ENCODE measurements at places on chromosomes 11 and 22.

- DNase-seq: peak; percentile 28
Measured at GRCh38 chr11:128725630-128726319, 31.9 kb downstream of the FLI1 start.

GRCh38 chr11:32817852-32818183 lies 11.9 kb upstream of the PRRG4 start:
- DNase-seq: no peak

GRCh38 chr11:128471138-128471661 lies 116.2 kb downstream of the ETS1 start:
- DNase-seq: no peak

DNA sequence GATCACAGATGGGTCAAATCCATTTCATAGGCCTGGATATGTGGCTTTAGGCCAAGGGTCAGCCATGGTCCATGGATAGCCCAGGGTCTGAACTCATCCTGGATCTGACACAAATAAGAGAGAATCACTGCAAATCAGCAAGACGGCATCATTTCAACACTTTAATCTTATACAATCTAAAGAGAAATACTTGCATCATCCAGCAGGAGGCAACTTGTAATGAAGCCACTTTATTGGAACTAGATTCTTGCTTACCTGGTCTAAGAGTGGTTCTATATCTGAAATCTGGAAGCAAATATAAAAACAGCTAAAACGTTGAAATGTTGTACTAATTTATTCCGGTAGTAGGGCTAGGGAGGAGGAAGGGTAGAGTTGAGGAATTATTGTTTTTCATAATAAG lies 870.1 kb downstream of the JRKL start:
- no peak for DNase-seq

DNA sequence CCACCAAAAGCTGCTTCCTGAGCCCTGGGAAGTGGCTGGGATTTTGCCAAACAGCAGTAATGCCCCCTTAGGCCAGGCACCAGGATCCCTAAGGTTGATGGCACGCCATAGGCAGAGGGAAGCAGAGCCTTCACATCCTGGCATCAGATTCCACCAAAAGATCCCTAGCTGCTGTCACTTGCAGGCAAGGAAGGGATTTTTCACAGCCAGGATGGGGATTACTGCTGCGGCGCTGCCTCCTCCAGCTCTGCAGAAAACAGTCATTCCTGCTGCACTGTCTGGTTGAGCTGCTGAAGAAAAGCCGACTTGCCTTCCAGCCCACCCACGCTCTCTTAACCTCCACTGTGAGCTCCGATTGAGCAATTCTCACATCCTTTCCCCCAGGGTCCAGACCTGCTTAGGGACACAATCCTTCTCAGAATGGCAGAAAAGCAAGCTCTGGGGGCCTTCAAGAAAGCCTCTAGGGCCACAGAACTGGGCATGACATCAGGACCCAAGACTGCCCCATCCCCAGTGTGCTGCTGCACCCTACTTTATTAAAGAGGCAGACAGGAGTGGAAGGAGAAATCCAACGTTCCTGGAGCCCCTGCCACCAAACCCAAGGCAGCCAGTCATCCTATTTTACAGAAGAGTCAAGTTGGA lies 19.9 kb downstream of the SYN3 start:
- DNase-seq: no peak

- DNase-seq: no peak
Measured at GRCh38 chr22:17303840-17304779, 65.2 kb upstream of the CECR2 start.

GRCh38 chr11:37504060-37504611 lies 906.1 kb upstream of the RAG2 start:
- no peak for DNase-seq

- DNase-seq: no peak
Measured at GRCh38 chr11:108538502-108538901, 40.3 kb upstream of the POGLUT3 start.

DNA sequence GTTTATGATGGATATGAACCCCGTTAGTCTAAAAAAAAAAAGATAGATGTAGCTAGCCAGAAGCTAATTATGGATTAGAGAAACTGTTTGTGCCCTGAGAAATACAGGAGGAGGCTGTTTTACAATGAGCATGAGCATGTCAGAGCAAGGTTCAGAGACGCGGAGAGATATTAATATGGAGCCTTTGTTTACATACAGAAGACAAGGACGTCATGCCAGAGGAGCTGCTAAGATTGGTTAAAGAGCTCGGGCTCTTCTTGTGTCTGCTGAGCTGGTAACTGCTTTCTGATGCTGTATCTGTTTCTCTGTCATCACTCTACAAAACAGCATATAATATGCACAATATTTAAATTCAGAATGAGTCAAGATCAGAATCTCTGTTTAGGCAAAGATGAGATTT lies 24.9 kb upstream of the CCDC89 start:
- no peak for DNase-seq
